ENCODE measurements at places on chromosomes 5 and 9.

DNA sequence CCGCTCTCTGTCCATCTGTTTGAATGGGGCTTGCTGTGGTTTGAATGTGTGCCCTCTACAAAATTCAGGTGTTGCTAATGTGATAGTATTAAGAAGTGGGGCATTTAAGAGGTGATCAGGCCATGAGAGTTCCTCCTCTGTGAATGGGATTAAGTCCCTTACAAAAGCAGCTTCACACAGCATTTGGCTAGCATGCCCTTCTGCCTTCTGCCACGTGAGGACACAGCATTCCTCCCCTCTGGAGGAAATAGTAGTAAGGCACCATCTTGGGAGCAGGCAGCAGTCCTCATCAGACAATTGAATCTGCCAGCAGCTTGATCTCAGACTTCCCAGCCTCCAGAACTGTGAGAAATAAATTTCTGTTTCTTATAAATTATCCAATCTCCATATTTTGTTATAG lies 540.2 kb downstream of the CSNK1G3 start:
- no peak for DNase-seq

GRCh38 chr5:96616801-96617200 lies 45.4 kb upstream of the CAST start:
- no peak for DNase-seq

DNA sequence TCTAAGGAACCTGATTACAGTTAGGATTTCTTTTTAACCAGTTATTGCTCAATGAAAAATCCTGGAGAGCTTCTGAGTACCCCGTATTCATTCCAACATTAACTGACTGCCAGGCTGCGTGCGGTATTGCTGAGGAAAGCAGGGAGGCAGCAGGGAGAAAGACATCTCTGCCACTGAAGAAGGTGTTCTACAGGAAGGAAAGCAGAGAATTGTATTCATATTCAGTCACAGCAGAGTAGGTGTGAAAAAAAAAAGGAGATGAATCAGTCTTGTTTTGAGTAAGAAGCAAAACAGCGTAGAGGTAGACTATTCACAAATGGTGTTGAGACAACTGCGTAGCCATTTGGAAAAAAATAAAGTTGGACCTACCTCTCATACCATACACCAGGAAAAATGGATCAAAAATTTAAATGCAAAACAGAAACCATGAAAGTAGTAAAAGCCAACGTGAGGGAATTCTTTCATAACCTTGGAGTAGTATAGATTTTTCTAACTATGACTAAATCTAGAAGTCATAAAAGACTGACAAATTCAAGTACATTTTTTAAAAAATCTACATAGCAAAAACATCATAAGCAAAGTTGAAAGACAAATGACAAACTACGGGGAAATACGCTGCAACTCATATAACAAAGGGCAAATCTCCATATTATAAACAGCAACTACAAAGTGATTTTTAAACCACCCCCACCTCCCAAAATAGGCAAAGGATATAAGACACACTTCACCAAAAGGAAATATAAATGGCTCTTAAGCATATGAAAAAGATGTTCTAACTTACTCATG lies 9.9 kb upstream of the NR4A3 start:
- DNase-seq: no peak

DNA sequence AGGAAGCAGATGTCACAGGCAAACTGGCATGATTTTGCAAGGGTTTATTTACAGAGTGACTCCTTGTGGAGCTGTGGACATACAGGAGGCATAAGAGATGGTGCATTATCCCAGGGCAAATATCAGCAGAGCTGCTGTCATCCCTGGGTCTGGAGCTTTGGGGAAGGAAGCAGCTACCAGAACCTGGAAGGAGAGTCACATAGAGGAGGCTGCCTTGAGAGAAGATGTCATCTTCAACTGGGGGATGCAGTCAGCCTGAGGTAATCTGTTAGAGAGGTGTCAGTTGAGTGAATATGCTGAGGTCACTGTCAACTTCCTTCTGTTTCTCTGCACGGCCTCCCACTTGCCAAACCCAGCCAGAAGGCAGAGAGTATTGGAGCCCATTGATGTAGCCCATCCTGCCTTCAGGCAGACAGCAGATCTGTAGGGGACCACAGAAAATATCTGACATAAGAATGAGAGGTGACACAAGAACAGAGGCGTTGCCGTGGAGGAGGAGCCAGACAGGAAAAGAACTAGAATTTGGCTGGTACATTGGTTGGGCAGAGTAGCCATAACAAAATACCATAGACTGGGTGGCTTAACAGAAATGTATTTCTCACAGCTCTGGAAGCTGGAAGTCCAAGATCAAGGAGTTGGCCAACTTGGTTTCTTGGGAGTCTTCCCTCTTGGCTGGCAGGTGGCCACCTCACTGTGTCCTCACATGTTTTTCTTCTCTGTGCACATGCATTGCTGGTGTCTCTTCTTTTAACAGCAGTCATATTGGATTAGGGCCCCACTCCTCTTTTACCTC lies 102.8 kb downstream of the SNX18 start:
- DNase-seq: no peak

GRCh38 chr9:133031496-133031911 lies 707 bp downstream of the GTF3C5 start:
- DNase-seq: no peak
